ENCODE measurements at places on chromosomes 7 and 10.

DNA sequence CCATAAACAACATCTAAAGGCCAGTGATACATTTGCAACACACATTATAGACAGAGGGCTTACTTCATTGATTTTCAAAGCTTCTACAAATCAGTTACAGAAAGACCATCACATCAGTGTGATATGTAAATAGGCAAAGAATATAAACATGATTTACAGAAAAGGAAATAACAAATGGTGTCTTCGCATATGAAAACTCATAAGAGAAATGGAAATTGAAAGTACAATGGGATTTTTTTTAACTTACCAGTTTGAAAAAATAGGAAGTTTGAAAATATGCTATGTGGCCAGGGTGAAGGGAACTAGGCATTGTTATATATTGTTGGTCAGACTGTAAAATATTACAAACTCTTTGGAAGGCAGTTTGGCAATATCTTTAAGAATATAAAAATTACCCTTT, 27.3 kb downstream of the SEC23IP start:
- DNase-seq, result no peak

GRCh38 chr7:118995350-118995749, 770.8 kb downstream of the ANKRD7 start:
- DNase-seq, result no peak

DNA sequence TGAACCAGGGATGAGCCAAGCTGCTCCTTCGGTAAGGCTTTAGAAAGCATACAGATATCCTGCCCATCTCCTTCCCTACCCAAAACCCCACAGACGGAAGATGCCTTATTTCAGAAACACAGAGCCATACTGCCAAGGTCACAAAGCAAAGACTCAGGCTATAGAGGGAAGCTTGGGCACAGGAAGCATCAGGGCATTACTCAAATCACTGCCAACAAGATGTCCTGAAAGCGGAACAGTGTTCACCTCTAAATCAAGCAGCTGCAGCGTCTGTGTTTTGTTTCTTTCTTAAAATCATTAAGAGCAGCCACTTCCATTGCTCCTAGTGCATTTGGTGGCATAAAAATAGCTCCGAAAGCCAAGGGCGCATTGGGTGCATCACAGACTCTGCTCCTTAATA, 307.3 kb downstream of the SORCS1 start:
- no peak for DNase-seq

DNA sequence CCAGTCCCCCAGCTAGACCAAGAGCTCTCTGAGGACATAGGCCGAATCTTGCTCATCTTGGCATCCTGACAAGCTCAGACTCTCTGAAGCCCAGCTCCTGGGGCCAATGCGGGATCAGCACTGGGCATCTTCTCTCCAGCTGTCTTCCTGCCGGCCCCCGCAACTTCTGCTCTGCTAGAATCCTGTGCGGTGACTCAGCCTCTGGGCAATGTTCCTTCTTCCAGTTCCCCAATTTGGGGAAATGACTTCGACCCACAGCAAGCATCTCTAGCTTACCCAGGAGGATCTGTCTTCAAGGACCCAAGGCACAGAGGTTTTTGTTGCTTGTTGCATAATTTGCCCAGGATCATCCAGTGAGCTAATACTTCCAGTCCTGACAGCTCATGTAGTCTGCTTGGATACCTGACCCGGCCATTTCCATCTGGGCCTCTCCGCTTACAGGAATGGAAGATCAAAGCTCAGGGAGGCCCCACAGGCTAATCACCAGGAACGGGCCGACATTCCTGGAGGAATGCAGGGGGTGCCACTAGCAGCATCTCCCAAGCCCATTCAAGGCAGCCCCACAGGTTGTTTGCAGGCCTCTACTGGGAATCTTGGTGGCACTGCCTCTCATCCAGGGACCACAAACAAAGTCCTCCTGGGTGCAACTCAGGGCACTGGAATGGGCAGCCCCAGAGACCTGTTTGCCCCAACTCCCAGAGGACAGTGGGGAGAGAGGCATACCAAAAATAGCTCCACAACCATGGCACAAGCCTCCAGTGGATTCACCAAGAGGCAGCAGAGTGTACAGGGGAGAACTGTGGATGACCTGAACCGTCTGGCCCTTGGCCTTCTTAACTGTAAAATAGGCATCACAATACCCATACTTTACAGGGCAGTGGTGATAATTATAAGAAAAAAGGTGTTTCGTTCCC, 151.9 kb downstream of the NEURL1 start:
- DNase-seq, result no peak

DNA sequence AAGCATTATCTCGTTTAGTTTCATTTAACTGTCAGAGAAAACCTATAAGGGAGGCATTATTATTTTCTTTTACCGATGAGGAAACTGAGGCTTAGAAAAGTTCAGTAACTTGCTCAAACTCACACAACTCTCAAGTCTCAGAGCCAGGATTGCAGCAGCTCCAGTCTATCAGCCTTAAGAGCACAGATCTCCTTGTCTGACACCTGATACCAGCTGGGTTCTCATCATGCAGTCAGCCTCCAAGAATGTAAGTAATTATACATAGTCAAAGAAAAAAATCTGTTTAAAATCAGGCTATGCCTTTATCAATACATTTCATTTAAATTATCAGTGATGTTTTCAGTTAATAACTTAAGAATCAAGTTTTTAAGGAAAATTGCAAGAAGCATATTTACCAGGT, 236.6 kb upstream of the TCF7L2 start:
- no peak for DNase-seq
